Iris pigment epithelial cell (primary cell): ENCODE measurements at places on chromosomes 12 and 14.
A peak's percentile ranks its signal among the peaks of the same experiment; 100 is the strongest.

DNA sequence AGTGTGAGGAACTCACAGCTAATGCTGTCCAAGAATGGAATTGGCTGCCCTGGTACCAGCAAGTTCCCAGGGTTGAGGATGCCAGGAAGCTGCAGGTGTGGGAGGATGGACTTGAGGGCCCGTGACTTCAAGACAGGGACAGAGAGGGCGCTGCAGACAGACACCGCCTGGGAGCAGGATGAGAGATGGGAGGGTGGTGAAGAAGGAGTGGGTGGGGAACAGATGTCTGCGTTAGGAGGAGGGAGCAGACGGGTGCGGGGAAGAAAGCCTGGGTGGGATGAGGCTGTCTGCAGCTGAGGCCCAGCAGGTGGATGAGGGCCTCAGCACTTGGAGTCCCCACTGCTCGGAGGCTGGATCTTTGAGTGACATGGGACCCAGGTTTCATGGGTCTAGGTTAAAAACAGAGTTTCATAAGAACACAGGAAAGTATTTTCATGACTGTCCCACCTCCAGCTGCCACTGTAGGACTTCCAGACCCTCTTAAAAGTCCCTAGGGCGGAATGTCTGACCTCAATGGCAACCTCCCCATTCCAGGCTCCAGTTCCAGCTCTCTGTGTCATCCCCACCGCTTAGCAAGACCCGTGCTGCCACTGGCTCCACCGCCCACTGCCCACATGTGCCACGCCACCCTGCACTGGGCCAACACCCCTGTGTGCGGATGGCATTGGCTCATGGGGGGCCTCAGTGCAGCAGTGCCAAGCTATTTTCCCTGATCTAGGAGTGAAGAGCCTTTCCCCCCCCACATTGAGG lies 70.3 kb upstream of the SCN8A start:
- DNase-seq = no peak

- DNase-seq = no peak
Observed at GRCh38 chr12:109631302-109631701, 57.7 kb downstream of the MVK start.

DNA sequence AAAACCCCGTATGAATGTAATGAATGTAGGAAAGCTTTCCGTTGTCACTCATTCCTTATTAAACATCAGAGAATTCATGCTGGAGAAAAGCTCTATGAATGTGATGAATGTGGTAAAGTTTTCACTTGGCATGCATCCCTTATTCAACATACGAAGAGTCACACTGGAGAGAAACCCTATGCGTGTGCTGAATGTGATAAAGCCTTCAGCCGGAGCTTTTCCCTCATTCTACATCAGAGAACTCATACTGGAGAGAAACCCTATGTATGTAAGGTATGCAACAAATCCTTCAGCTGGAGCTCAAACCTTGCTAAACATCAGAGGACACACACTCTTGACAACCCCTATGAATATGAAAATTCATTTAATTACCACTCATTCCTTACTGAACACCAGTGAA lies 23.8 kb downstream of the ZNF891 start:
- DNase-seq = peak; percentile 4

GRCh38 chr14:23559010-23559925 lies 3.2 kb downstream of the THTPA start:
- peak; percentile 63 for DNase-seq

DNA sequence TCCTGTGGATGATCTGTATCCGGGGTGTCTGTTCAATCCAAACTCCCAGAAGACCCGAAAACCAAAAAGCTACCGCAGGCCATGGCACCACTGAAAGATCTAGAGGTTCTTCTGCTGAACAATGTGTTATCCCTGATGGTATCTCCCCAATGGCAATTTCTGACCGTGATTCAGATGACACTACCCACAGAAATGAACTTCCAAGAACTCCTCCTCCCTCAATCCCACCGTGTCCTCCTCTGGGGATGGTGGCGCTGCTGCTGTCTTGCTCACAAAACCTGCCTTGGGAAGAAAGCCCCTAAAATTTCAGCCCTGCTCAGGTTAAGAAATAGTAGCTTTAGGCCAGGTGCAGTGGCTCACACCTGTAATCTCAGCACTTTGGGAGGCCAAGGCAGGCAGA lies 7.8 kb downstream of the CRACR2A start:
- DNase-seq = no peak

GRCh38 chr12:108583991-108584390 lies 13.9 kb downstream of the TMEM119 start:
- DNase-seq = no peak

GRCh38 chr14:34256223-34256622 lies 205.8 kb downstream of the SPTSSA start:
- DNase-seq = no peak

GRCh38 chr12:45974883-45975282 lies 15.5 kb downstream of the SCAF11 start:
- no peak for DNase-seq

- DNase-seq = peak; percentile 86
Observed at GRCh38 chr14:32073537-32074189, 3.4 kb upstream of the ARHGAP5 start.

- DNase-seq = no peak
Observed at GRCh38 chr12:6695313-6696045, 5.1 kb downstream of the PIANP start.

DNA sequence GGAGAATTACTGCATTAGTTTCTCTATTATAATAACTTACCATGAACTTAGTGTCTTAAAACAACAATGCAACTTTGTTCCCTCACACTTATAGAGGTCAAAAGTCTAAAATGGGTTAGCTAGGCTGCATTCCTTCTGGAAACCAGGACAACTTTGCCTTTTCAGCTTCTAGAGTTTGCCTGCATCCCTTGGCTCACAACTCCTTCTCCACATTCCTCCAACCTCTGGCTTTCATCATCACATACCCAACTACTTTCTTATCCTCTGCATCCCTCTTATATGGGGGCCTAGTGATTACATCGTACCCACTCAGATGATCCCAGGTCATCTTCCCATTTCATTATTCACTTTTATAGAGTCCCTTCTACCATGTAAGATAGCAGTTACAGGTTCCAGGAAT lies 251.1 kb downstream of the C12orf50 start:
- no peak for DNase-seq

- no peak for DNase-seq
Observed at GRCh38 chr12:107115119-107115518, 21.8 kb upstream of the CRY1 start.

DNA sequence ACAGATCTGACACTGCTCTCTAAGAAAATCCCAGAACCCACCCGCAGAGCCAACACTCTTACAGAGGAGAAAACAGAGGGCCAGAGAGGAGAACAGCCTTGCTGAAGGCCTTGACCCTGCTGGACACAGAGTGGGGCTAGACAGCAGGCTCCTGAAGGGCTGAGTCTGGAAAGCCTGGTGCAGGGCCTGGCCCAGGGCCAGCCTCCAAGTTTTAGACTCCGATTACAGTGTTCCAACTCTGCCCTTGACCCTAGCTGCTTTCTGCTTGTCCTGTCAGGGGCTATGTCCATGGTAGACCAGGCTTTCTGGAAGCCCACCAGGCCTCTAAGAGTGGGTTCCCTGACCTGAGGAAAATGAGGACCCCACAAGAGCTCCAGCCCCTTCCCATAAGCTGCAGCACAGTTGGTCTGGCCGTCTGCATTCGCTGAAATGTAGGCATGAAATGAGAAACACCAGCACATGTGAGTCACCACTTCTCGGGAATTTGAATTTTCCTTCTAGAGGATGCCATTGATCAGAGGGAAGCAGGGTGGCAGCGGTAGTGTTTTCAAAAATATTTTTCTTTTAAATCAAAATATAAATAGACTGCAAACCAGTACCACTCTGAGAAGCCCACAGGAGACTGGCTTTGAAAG lies 154.4 kb downstream of the CALM1 start:
- DNase-seq = peak; percentile 23

DNA sequence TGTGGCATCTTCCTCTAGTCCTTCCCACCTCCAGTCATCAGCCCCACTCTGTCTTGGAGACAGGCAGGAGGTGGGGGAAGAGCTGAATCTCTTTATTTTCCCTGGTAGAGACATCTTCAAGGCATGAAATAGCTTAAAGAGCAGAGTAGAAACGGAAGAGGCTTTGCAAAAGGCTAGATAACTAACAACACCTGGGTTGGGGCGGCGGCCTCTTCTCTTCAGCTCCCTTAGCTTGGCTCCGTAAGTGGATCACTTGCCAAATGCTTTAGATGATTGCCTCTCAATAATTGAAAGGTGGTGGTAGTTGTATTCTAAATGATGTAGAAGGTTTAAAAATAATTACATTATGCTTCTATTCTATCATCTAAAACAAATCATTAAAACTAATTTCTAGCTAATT lies 36.1 kb downstream of the SSPN start:
- DNase-seq = no peak

GRCh38 chr12:30533558-30534265 lies 162.0 kb downstream of the IPO8 start:
- DNase-seq = no peak

DNA sequence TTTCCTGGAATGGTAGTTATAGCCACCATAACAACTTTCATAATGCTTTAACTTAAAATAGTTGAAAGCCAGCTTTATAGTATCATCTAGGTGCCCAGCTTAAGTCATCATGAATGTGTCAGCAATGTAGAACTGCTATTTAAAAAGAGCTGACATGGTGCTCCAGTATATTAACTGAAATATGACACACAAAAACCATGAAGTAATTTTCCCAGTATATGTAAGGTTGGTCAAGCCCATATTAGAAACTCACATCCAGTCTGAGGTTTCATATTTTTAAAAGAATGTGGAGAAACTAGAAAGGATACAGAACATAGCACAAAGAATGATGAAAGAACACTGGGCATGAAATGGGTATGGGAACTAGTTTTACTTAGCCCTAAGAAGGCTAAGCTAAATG lies 121.3 kb upstream of the KRAS start:
- DNase-seq = no peak

DNA sequence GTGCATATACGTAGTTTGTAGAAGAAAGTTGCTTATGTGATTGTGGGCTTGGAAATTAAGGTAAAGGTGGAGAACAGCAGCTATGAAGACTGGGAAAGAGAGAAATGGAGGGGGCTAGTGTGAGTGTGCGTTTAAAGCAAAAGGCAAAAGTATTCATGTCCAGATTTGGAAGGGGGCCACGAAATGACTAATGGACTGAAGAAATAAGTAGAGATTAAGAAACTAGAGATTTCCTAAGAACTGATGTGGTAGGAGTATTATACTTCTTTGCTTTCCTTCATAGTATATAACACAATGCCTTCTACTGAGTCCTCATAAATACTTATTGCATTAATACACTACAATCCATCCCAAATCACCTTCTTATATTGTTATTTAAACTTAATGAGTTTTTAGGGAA lies 298.6 kb upstream of the NOVA1 start:
- peak; percentile 89 for DNase-seq
